Activated CD8-positive, alpha-beta T cell treated with anti-CD3 and anti-CD28 coated beads for 36 hours (primary cell): ENCODE measurements at places on chromosomes 16 and 17. TPM values are rescaled to one million over a fixed set of nuclear protein-coding genes. Genes with fewer than 3 reads are reported as not detected.

Gene CCDC144A
- 1.7 TPM for total RNA-seq

Gene CCL5
- 156 TPM for total RNA-seq

Gene ZNF385C
- total RNA-seq = 1.3 TPM

Gene SRL
- not detected for total RNA-seq

Gene MILR1
- 2.3 TPM for total RNA-seq

Gene TM4SF5
- total RNA-seq = not detected

Gene SPECC1
- 10.3 TPM for total RNA-seq

Gene DHX58
- total RNA-seq = 36.2 TPM

Gene CHST5
- not detected for total RNA-seq

Gene KIAA0753
- total RNA-seq = 17.3 TPM

Gene SMIM36
- total RNA-seq = not detected

Gene KCNH6
- total RNA-seq = not detected

Gene DNAH3
- total RNA-seq = not detected
